AG04450 (cell line): ENCODE measurements at places on chromosomes 2 and 18. TPM values are rescaled to one million over a fixed set of nuclear protein-coding genes. Genes with fewer than 3 reads are reported as not detected.

- no peak for DNase-seq
Measured at GRCh38 chr2:193907561-193907960, 1712.8 kb upstream of the TMEFF2 start.

GRCh38 chr18:71942433-71942832, 601.7 kb downstream of the CBLN2 start:
- DNase-seq = no peak

- DNase-seq = no peak
Measured at GRCh38 chr2:16647992-16648617, 17.5 kb downstream of the CYRIA start.

GRCh38 chr2:234747833-234748559, 203.8 kb upstream of the SH3BP4 start:
- no peak for DNase-seq

RAB3GAP1 gene
- 42.6 and 47.5 TPM in 2 replicates for polyA plus RNA-seq
